Activated naive CD4-positive, alpha-beta T cell treated with anti-CD3 and anti-CD28 coated beads for 36 hours (primary cell): ENCODE measurements at places on chromosomes 5 and 9. TPM values are rescaled to one million over a fixed set of nuclear protein-coding genes. Genes with fewer than 3 reads are reported as not detected.

KDM3B gene
- 36.2 TPM for total RNA-seq

GRCh38 chr9:81855538-81855937, 72.7 kb upstream of the SPATA31D4 start:
- H3K27me3 ChIP-seq = no peaks in the 10 kb centered on the region
- no peak for DNase-seq
- H3K4me1 ChIP-seq = no peaks in the 10 kb centered on the region
- H3K36me3 ChIP-seq = no peaks in the 10 kb centered on the region

GRCh38 chr9:8640761-8641160, 841.2 kb upstream of the DMAC1 start:
- H3K36me3 ChIP-seq = no peaks in the 10 kb centered on the region
- DNase-seq = no peak
- no peak overlapping the region for H3K27ac ChIP-seq
- no peak overlapping the region for H3K4me3 ChIP-seq
- no peaks in the 10 kb centered on the region for H3K4me1 ChIP-seq

PHF24 gene
- total RNA-seq = not detected

FAM221B gene
- total RNA-seq = not detected

CLIC3 gene
- not detected for total RNA-seq
